ENCODE measurements at places on chromosomes 12 and 14.
A peak's percentile ranks its signal among the peaks of the same experiment; 100 is the strongest.

- DNase-seq: no peak
Measured at GRCh38 chr12:27009881-27010301, 4.3 kb downstream of the TM7SF3 start.

GRCh38 chr12:124395986-124396385 is 101.1 kb downstream of the RFLNA start:
- no peak for DNase-seq

- peak; percentile 27 for DNase-seq
Measured at GRCh38 chr12:123761841-123762714, at the start of gene DNAH10. DNAH10 (plus strand) TSS chr12:123762301; CDS start chr12:123762337, 36 bp downstream.

DNA sequence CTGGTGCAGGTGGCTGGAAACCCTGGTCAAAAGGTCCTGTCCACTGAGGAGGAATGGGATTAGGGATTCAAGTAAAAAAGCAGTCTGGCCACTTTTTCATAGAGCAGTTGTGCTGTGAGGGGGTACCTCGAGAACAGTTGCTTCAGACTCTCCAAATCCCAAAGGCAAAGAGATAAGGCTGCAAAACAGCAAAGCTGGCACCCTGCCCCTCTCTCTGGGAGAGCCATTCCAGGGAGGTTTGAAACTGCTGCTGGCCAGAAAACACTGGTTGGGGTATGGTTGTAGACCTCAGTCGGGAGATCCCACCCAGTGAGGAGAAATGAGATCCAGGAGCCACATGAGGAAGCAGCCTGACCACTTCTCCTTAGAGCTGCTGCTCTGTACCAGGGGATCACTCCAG is 137.3 kb downstream of the CEP83 start:
- DNase-seq: no peak

GRCh38 chr12:109940339-109940923 is 40.4 kb downstream of the TCHP start:
- no peak for DNase-seq

DNA sequence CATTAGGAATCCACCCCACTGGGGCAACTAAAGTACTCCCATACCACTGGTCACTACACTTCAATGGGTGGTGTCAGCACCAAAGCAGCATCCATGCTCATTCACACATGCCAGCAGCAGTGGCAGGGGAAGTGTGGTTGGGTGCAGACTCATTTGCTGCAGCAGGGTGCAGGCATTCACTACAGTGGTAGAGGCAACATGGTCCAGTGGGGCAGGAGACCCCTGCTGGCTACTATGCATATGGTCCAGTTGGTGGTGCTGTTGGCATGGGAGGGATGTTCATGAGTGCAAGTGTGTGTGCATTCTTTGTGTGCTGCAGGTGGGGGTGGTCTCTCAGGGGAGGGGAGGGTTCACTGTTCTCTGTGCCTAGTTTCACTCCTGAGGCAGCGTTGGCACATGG is 908.4 kb upstream of the NOVA1 start:
- DNase-seq: no peak

DNA sequence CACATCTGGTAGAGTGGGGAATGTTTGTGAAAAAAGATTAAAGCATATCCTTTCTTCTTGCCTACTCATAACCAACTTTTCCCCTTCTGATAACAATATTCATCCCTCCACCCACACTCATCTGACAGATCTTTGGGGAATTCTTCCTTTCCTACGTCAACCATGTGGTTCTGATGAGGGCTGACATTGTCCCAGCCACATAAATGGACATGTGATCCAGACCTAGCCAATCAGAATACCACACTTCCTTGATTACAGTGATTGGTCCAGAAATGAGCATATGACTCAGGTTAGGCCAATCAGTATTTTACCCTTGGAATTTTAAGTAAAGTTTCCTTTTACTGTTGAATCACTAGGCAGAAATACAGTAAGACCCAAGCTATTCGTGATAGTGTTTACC is 58.9 kb downstream of the GPR65 start:
- no peak for DNase-seq

- DNase-seq: no peak
Measured at GRCh38 chr12:107448198-107448597, 237.4 kb upstream of the PWP1 start.

GRCh38 chr14:99727096-99727870 is 43.2 kb downstream of the CYP46A1 start:
- DNase-seq: no peak

DNA sequence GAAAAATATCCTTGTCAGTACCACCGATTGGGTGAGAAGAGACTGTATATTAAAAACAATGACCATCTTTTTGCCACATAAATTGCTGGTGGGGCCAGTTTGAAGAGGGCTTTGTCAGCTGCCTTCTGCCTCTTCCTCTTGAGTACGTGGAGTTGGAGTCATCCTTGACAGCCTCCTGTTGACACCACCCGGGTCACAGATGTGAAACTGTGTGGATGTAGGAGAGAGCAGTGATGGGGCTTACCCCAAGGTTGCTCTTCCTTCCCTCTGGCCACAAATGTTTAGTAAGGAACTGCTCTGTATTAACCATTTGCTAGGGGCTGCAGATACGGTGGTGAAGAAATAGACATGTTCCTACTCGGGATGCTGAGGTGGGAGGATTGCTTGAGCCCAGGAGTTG is 12.2 kb downstream of the PTPN11 start:
- no peak for DNase-seq

- no peak for DNase-seq
Measured at GRCh38 chr12:113479590-113480335, 8.1 kb upstream of the LHX5 start.

- DNase-seq: no peak
Measured at GRCh38 chr12:32559434-32559833, 119.7 kb upstream of the DNM1L start.

DNA sequence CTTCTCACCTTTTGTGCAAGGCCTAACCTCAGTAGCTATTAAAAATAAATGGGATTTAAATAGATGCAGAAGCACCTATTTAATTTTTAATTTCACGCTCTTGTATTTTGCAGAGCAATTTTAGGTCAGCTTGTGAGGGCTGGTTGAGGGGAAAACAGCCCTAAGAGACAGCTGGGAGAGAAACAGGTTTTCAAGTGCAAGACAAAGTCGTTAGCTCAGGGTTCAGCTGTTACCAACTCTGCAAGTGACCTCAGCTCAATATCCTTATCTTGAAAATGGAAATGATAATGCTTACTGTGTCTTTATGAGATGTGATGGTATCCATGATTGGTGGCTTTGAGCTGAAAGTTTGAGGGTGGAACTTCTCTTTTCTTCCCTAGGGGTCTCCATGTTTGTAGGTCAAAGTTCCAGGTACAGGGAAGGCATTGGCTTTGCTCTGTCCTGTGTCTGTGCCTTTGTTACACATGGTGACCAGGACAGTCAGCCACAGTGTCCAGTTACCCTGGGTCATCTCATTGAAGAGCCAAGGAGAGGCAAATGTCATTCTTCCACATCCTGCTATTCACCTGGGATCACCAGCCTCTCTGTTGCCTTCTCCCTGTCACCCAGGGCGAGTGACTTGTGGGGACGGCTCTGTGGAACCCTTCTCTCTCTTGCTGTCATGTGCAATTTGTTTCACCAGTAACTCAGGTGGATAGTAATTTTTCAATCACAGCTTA is 100.3 kb downstream of the SAMD4A start:
- DNase-seq: no peak

DNA sequence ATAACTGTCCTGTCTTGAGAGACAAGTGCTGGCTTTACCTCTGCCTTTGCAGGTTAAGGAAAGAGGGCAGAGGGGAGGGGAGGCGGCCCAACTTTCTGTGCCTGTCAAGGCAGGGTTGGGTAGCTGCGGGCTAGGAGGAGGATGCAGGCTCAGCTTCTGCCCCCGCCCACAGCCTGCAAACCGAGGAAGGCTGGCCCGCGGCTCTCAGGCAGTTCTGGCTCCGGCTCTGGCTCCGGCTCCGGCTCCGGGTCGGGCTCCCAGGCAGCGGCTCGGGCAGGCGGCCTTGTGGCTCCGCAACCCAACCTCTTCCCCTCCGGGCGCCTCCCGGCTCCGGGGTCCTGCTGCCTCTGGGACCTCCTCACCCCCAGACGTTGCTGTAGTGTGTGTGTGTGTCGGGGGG is 92.9 kb downstream of the TMEM30B start:
- DNase-seq: no peak

- no peak for DNase-seq
Measured at GRCh38 chr12:48815126-48816110, 2.9 kb upstream of the CACNB3 start.

GRCh38 chr12:11624116-11624515 is 25.4 kb upstream of the ETV6 start:
- DNase-seq: no peak

DNA sequence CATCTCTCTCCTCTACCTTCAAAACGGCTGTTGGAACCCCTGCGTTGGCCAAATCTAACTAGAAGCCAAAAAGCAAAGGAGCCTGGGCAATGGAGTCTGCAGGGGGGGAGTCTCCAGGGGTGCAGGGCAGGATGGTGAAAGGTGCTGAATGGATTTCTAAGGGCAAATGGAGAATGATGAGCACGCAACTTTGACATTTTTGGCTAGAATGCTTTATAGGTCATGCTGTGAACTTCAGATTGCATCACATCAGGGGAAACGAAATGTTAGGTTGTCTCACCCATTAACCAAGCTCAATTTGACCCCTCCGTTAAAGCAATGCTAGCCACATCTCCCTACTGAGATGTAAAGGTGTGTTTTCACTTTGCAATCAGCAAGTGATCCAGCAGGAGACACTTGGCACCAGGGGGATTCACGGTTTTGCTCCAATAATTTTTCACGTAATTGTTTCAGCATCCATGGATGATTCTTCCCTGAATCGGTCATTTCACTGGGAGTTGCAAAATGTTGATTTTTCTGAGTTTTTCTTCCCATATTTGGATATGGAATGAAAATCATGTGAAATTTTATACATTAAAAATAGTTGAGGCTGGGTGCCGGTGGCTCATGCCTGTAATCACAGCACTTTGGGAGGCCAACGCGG is 78.0 kb upstream of the MDM1 start:
- no peak for DNase-seq

DNA sequence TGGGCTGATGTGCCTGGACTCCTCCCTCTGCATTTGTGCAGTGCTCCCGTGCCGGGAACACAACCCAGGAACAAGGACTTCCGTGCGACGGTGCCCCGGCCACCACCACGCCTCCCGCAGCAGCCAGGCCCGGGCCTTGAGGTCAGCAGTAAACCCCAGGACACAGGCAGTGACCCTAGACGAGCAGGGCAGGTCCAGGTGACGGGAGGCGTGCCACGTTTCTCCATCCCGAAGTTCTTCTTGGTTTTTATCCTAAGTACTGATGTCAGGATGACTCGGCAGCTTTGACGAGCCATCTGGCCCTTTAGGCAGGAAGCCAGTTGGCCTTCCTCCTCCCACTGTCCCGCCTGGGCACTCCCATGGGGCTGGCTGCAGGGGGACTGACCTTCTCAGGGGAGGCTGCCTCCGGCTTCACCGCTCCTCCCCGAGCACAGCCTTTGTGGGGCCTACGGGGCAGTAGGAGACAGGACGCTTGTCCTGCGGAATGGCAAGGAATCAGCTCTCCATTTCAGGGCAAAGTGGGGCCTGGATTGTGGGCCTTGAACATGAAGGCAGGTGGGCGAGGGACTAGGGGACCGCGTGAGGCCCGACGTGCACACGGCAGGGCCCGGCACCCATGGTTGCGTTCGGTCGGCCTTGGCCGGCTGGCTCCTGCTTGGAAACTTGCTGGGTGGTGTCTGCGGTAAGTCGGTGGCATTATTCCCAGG is 94.1 kb downstream of the FBXL14 start:
- no peak for DNase-seq

GRCh38 chr12:120936197-120936596 is 32.0 kb upstream of the SPPL3 start:
- DNase-seq: no peak

GRCh38 chr14:22509036-22509709 is 79.9 kb downstream of the DAD1 start:
- DNase-seq: no peak

DNA sequence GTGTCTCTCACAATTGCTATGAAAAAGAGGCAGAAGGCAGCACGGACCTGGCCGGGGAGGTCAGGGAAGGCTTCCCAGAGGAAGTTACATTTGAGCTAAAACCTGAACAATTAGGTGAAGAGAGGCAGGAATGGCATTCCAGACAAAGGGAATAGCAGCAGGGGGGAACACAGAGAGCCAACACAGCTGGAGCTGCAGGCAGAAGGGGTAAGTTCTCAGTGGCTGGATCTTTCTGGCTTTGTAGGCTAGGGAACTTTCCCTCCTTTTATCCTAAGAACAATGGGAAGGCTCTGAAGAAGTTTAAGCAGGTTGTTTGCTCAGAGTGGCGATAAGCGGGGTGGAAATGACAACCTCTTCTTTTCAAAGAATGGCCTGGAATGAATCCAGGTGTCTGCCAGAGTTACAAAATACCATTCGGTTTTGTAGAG is 100.0 kb downstream of the PRIMA1 start:
- DNase-seq: no peak

DNA sequence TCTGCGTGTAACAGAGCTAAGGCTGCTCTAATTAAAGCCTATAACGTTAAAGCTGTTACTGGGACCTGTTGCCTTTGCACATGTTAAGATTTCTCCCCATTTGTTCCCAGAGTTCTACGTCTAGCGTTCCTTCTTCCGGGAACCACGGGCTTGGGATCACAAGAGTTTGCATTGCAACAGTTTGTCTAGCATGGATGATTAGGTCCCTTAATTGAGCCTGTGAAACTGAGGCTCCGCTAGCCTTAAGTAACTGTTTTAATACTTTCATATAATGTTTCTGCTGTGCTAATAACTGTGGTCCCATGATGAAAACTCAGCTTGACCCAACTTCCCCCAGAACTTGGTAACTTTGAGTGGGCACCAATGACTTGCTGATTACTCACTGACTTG is 16.7 kb upstream of the LYZ start:
- no peak for DNase-seq

GRCh38 chr12:4064008-4064407 is 190.8 kb upstream of the PARP11 start:
- no peak for DNase-seq

GRCh38 chr12:98351089-98351488 is 164.3 kb upstream of the TMPO start:
- no peak for DNase-seq

- DNase-seq: no peak
Measured at GRCh38 chr12:27560126-27560525, 36.1 kb downstream of the PPFIBP1 start.

- no peak for DNase-seq
Measured at GRCh38 chr14:38404100-38404541, 148.2 kb upstream of the CLEC14A start.

- peak; percentile 32 for DNase-seq
Measured at GRCh38 chr12:81668475-81668874, 90.7 kb downstream of the PPFIA2 start.

DNA sequence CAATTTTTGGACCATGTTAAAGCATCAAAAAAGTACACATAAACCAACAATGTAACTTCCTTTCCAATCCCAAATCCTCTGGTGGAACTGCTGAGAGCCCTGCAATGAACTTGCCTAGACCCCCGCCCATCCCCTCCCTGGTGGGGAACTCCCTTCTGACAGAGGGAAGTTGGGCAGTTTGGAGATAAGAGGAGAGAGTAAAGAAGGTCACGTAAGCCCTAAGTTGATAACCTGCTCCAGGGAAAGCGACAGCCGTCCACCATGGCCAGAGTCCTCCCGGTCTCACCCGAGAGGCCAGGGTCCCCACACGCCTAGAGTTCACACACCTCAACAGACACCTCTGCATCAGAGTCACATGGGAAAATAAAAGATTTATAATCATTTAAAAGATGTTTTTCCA is 138.7 kb downstream of the EGLN3 start:
- DNase-seq: no peak

GRCh38 chr14:74886001-74886400 is 4.3 kb downstream of the DLST start:
- no peak for DNase-seq
